NCI-H187 treated with DMSO at 0.1 percent for 48 hours (cell line): ENCODE measurements at places on chromosomes 1 and 21.

DNA sequence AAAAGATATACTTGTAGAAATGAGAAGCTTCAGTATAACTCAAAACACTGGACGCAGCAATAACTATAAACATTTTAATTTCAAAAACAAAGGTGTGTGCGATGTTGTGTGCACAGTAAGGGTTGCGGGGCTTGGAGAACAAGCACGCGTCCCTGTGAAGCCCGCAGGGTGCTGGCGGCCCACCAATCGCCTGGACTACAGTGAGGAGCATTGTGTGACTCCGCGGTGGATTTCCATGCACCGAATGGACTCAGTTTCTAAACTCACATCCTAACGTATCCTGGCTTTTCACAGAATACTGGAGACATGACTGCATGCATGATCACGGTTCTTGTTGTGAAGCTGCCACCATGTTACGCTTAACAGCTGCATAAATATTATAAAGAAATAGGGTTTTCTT, 33.0 kb downstream of the NTPCR start:
- DNase-seq = no peak

- DNase-seq = no peak
These were observed 16.8 kb downstream of the LRP8 start for GRCh38 chr1:53310847-53311681.

GRCh38 chr1:93659822-93660503, 21.7 kb downstream of the BCAR3 start:
- no peak for DNase-seq

- no peak for DNase-seq
These were observed 986 bp downstream of the TCEANC2 start for GRCh38 chr1:54054438-54054749.

DNA sequence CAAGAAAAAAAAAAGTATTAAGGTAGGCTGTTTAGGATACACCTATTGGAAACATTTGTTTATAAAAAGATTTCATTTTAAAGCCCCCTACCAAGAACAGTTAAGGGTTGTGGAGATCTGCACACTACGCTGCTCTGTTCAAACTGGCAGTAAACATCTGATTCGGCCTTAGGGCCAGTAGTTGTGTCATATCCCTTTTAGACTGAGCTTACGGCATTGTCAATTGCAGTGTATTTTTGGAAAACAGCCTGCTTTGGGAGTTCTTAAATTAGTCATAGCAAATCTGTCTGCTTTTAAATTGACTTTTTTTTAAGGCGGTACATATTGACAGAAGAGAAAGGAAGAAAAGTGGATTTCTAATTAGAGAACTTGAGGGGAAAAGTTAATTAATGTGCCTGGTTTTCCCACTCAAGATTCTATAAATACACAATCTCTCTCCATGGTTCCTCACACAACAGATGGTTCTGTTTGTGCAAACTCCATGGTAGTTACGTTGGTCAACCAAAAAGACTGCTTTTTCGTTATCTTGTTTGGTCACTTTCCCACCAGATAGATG, 1.7 kb upstream of the ELK4 start:
- no peak for DNase-seq

DNA sequence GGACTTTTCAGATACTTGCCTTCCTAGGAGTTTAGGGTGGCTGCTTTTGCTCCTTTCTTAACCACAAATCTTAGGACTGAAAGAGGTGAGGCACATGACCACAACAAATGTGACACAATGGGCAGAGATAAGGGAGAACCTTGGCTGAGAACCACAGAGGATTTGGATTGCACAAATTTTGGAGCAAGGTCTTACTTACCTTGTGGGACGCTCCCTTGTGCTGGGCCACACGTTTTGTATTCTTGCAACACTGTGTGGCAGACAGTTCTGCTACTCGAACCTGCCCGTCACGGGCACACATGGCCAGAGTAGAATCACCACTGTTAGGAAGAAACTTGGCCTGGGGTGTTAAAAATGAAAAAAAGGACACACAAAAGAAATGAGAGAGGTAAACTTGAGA, 23.9 kb downstream of the DCAF8 start:
- no peak for DNase-seq

DNA sequence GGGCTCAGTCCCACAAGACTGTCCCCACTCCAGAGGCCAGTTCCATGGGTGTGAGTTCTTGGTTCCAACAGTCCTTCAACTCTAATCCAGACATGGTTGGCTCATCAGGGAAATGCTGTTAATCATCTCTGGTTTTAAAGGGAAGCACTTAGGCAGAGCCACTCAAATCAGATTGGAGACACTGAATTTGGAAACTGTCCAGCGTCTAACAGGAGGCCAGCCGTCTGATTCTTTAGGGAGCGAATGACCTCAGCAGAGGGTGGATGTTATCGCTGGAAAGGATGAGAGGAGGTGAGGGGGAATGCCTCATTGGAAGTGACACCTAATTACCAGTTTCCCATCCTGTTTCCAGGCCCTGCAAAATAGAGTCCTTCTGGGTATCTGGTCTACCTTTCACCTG, 22.8 kb upstream of the LRRC38 start:
- no peak for DNase-seq

- DNase-seq = no peak
These were observed 695 bp downstream of the DMBX1 start for GRCh38 chr1:46490406-46490655.

DNA sequence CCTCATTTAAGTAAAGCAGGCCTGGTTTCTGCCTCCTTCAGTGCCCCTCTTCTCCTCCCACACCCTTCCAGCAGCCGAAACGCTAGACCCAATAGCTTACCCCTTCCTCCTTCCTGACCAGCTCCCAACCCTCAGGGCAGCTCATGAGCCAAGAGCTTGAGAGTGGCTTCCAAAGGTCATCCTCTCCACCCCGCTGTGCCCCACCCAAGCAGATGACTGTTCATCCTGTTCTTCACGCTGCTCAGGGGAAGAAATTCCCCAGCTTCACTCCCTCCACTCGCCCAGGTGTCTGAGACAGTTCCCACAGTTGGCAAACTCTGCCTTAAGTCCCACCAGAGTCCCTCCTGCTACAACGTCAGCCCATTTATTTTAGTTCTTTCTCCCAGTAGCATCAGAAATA, 23.4 kb downstream of the ARHGEF19 start:
- DNase-seq = no peak

- no peak for DNase-seq
These were observed 190.5 kb upstream of the NRIP1 start for GRCh38 chr21:15255261-15255660.

- DNase-seq = no peak
These were observed 131.3 kb downstream of the NTPCR start for GRCh38 chr1:233081735-233082134.
